ENCODE measurements at places on chromosomes 3 and 15.

- peak; percentile 78 for DNase-seq
Measured at GRCh38 chr15:85141726-85142125, 160.1 kb downstream of the PDE8A start.

DNA sequence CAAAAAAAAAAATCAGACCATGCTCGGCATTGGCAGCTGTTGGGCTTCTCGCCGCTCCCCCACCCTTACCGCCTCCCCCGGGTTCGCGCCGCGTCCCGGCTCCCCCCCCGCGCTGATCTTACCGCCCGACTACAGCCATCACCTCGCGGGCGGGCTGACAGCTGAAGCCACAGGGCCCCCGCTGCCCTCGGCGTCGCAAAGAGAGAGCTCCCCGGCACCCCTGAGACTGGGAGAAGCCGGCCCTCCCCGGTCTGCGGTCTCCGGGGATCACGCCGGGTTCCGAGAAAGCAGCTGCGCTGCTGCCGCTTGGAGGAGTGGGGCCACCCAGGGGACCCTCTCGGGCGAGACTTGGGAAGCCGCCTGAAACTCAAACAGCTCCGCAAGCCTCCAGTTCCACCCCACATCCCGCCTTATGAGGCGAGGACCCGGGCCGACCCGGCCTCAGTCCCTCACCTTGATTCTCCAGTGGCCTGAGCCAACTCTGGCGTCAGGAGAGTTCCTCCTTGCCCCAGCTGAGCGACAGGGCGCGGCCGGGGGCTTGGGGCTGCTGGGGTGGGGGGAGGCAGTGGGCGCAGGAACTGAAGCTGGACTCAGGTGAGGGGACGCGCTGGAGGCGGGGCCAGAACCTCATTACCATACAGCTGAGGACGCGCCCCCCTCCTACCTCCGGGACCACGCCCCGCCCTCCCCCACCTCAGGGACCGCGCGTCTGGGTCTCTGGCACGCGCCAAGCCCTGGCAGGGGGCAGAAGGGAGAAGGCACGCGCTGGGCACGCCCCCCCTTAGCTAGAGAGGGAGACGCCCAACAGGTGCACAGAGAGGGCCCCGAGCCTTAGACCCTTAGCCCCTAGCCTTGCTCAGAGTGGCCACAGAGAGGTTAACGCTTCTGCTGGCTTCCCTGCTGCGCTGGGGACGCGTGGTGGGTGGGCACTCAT is 1.0 kb upstream of the DLL4 start:
- DNase-seq: no peak

- DNase-seq: no peak
Measured at GRCh38 chr3:57770009-57770827, 14.1 kb downstream of the SLMAP start.

- no peak for DNase-seq
Measured at GRCh38 chr3:17585394-17586325, 156.8 kb downstream of the TBC1D5 start.

- DNase-seq: no peak
Measured at GRCh38 chr3:186025161-186025560, 83.7 kb downstream of the ETV5 start.

DNA sequence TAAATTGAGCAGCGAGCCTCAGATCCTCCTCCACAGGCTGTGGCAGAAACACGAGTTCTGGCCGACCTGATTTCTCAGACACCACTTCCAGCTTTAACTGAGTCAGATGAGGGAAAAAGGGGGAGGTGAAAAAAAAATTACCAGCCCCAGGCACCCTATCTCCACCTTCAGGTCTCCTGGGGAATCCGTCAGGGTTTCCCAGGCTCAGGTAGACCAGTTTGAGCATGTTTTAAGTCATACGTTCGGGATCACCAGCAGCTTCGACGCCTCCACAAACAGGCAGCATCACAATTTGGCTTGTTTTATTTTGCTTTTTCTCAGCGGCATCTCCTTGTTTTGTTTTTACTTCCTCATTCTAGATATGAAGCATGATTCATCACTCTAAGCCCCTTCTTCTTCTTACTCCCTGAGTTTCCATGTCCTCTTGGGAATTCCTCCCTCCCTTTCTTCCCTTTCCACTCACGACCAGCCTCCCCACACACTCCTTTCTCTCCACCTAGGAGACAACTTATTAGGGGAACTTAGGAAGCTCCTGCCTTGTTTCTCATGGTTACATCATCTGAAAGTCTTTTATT is 190.1 kb downstream of the ZNF621 start:
- DNase-seq: peak; percentile 69

GRCh38 chr15:61809216-61809615 is 251.0 kb downstream of the VPS13C start:
- DNase-seq: no peak

- no peak for DNase-seq
Measured at GRCh38 chr3:195849322-195850074, 37.8 kb upstream of the MUC4 start.

GRCh38 chr3:100968932-100969906 is 24.0 kb downstream of the ABI3BP start:
- no peak for DNase-seq
